Stimulated activated CD4-positive, alpha-beta T cell treated with anti-CD3 and anti-CD28 coated beads, TNF-alpha, amount 100 ng/mL, for 1 hour (primary cell): ENCODE measurements at places on chromosomes 7 and 10.

DNA sequence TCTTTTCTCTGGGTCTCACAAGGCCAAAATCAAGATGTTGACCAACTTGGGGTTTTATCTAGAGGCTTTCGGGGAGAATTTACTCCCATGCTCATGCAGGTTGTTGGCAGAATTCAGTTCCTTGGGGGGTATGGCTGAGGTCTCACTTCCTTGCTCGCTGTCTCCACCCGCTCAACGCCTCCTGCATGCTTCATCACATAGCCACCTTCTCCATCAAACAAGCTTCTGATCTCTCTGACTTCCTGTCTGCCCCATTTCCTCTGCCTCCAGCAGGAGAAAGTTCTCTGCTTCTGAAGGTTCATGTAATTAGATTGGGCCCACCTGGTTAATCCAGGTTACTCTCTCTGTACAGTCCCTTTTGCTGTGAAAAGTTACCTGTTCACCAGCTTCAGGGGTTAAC, 179.1 kb upstream of the FZD1 start:
- no peak for DNase-seq

GRCh38 chr7:135273581-135273980, 39.9 kb downstream of the STRA8 start:
- no peak for DNase-seq

DNA sequence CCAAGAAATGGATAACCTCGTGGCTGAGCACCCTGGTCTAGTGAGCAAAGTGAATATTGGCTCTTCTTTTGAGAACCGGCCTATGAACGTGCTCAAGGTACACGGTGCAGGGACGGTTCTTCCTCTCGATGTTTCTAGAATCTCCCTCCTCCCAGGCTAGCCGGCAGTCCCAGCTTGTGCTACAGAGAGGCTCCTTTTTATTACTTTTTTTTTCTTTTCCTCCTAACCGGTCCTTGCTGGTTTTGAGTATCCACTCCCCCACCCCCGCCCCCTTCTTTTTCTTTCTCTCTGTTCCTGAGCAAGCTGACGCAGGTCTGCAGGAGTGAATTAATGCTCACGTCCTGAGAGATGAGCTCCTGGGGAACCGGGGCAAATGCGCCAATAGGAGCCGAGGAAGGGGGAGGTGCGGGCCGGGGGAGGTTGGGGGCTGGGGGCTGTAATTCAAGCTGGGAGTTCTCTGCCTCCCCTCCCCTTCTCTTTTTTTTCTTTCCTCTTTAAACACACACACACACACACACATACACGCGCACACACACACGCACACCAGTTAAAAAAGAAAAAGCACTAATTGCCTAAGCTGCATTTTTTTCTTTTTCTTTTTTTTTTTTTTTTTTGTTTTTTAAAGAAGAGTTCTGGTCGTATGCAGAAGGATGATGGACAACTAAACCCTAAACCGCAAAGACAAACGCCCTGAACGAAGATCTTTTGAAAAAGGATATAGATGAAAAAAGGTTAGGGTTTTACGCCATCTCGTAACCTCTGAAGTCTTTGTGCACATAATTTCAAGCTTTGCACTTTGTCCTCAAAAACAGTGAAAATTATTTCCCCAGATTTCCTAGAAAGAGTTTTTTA, 6.6 kb downstream of the CPA2 start:
- DNase-seq, result no peak

DNA sequence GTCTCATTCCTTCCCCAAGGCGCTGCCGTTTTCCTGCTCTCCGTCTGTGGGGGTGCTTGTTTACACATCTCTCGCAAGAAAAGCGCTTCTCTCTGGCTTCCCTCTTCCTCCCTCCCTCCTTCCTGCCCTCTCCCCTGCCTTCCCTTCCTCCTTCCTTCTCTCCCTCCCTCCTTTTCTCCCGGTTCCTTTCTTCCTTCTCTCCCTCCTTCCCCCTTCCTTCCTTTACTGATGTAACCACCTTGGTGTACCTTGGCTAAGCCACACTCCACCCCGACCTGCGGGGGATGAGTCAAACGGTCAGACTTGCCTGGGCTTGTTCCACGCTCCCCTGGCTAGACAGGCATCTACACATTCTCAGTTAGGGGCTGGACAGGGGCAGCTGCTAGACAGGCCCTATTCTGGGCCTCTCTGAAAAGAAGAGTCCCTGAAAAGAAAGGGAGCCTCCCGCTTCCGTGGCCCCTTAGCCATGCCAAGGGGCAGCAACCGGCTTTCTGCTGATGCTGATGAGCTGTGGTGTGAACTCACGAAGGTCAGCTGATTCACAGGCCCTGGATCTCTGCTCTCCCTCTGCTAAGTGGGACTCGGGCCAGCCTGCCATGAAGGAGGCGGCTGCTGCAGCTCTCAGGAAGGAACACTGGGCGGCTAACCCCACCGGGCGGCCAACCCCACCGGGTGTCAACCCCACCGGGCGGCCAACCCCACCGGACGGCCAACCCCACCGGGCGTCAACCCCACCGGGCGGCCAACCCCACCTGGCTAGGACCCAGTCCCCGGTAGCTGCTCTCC, 216.8 kb downstream of the TCERG1L start:
- no peak for DNase-seq

DNA sequence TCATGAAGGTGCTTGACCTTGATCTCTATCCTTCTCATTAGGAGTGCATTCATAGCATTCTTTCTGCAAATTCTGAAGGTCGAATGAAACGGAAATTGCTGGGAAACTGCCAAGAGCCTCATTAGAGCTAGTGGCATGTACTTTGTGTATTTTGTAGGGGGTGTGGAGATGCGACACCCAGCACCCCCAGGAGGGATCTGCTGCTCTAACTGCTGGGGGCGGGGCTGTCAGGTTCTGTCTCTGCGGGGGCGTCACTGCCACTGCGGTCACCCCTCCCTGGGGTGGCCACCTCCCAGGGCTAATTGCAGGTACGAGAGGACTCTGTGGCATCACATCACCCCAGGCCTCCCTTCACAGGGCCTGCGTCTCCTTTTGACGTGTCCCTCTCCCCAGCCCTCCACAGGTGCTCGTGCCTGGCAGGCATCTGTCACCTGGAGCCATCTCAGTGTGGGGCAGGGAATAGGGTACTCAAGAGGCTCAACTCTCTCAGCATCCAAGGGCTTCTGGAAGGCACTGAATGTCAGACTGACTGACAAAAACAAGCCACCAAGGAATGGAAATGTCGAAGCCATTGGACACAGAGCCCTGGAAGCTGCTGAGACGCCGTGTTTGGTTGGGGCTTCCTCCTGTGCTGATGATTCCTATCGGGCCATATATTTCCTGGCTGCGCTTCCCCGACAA, 151.1 kb downstream of the ACTR3B start:
- no peak for DNase-seq

DNA sequence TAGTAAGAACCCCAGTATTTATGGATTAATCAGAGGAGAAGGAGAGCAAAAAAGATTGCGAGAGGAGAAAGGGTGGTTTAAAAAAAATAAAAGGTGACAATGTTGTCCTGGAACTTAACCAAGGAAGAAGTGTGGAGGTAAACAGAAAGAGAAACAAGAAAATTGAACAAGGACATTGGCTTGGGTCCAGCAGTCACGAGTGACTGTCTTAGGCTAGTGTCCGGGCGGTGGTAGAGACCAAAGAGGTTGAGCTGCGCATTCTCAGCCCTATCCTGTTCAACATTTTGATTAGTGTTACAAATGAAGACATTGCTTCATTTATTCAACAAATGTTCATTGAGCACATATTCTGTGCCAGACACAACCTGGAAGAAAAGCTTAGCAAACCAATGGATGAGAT, 329.9 kb downstream of the FGFR2 start:
- DNase-seq, result no peak

- DNase-seq, result no peak
Measured at GRCh38 chr7:121278120-121279021, 50.4 kb upstream of the WNT16 start.

DNA sequence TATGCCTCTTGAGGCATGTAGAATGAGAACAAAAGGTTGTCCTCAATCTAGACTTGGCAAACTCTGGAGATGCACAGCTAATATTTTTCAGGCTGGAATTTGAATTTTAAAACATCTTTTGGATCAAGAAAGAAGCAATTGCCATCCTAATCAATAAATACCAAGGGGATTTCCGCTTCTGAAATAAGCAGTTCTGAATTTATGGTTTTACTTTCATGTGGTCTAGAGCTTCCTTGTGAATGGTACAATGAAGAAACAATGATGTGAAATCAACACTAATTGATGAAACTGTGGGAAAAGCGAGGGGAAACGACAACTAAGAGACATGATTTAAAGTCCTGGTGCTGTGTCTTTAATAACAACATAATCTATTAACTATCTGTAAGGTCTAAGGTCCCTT, 1202.7 kb downstream of the SORCS3 start:
- no peak for DNase-seq

DNA sequence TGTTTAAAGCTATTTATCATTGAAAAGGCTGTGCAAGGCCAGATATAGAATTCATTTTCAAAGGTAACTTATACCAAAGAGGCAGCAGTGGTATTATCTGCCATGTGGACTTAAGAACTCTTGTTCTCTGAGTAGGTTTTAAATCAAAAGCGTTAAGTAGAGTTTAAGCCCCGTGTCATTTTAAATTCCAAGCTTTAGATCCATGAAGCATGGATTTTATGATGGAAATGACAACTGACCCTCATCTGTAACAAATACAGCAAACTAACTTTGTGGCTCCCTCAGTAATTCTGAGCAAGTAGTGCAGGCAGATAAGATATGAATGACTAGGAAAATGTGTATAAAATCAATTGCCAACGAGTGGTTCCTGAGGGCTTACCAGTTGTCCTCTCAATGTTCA, 247.0 kb downstream of the WDR11 start:
- DNase-seq, result no peak

DNA sequence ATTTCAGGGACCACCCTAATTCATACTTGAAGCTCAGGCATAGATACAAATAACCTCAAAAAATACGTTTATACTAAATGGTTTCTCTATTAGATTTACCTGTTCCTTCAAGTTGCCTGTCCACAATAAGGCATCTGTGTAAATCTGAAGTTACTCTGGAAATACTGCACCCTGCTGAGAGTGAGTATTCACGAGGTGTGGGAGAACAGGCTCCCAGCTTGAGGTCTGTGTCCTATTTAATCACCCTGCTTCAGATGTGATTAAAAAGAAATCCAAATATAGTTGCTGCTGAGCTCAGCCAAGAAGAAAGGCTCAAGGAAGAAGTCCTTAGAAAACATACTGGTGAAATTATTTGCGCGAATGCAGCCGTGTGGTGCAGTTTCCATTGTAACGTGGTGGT, 136.8 kb downstream of the KLF6 start:
- no peak for DNase-seq

GRCh38 chr10:120432209-120432608, 24.8 kb upstream of the PLPP4 start:
- no peak for DNase-seq

GRCh38 chr10:30818010-30818660, 188.6 kb upstream of the LYZL2 start:
- DNase-seq, result no peak

- no peak for DNase-seq
Measured at GRCh38 chr10:13284050-13284449, 15.8 kb downstream of the PHYH start.

GRCh38 chr7:28964056-28964455, 5.9 kb upstream of the TRIL start:
- DNase-seq, result no peak

DNA sequence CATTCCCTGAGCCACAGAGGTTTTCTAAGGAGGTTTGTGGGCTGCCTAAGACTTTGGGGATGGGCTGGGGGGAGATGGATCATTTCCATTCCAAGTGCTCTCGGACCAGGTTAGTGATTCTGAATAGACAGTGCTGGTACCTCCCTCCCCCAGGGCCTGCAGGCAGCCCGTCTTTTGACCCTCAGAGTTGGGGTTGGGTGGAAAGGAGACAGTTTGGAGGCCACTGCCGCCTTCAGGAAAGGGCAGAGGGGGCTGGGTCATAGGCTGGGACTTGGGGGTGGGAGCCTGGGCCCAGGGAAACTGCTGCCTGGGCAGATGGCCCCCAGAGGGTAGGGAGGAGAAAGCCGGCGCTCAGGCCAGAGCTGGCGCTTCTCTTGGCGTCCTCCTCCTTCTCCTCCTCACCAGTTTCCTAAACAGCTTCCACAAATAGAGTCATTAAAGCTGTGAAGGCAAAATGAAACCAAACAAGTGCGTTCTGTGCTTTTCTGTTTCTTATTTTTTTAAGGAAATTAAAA, 4.4 kb downstream of the UNC5B start:
- no peak for DNase-seq

DNA sequence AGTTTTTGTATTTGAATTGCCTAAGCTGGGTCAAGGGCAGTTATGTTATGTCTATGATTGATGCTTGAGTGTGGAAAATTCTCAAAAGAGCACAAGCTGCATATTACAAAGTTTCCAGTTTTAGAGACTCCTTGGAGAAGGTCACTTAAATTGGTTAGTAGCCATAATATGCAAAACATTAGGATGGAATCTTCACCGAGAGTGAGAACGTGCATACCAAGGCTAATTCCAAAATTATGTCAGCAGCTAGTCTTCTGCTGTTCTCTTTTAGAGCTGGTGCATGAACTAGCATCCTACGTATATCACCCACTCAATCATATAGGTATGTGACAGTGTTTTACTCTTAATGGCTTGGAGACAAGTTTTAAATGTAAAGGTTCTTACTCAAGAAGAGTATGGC, 49.2 kb downstream of the MKX start:
- DNase-seq, result no peak

- DNase-seq, result no peak
Measured at GRCh38 chr10:70693619-70694335, 21.5 kb downstream of the ADAMTS14 start.
